ENCODE measurements at places on chromosomes 11 and 22.

GRCh38 chr11:23103416-23103815 lies 243.1 kb upstream of the CCDC179 start:
- no peak for DNase-seq

DNA sequence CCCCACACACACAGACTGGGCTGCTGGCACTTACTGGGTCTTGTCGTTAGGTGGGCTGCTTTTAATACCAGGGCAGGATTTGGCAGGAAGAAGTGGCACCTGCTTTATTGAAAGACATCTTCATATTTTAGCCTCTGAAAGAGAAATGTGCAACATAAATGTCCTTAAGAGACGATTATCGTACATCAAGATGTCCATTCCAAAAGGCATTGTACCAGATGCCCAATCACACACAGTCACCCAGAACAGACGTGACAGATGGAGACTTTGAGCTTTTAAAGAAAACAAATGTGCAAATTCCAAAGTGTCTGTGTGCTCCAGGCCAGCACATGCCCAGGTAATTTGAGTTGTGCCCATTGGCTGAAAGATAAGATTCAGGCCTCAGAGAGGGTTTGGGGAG lies 155.7 kb downstream of the RRAS2 start:
- no peak for DNase-seq

- DNase-seq, result no peak
Observed at GRCh38 chr11:5688482-5688881, 1.1 kb upstream of the TRIM22 start.

DNA sequence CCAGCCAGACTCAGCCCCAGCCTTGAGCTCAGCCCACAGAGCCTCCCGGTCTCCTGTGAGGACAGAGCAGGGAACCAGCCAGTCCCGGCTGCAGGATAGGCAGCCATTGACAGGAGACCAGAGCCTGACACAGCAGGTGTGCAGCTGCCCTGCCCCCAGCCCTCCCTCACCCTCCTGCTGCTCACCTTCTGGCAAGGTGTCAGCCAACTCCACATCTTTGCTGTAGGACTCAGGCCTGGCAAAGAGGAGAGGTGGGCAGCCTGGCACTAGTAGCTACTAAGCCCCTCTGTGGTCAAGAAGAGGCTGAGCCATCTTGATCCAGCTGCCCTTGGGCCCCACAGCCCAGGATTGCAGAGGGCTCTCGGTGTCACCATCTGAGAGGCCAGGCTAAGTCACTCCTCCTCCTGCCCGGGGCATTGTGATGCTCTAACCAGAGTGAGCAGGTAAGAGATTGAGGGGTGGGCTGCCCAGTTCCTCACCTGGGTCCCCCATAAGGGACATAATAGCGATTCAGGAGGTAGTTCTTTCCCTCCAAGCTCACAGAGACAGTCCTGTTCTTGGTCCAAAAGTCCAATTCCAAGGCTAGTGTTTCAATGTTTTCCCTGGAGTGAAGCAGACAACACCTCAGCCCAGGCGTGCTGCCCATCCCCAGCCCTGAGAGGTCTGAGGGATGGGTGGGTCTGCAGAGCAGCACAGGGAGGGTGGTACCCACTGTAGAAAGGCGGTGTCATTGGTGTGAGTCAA lies 18.6 kb downstream of the TREH start:
- DNase-seq, result no peak

DNA sequence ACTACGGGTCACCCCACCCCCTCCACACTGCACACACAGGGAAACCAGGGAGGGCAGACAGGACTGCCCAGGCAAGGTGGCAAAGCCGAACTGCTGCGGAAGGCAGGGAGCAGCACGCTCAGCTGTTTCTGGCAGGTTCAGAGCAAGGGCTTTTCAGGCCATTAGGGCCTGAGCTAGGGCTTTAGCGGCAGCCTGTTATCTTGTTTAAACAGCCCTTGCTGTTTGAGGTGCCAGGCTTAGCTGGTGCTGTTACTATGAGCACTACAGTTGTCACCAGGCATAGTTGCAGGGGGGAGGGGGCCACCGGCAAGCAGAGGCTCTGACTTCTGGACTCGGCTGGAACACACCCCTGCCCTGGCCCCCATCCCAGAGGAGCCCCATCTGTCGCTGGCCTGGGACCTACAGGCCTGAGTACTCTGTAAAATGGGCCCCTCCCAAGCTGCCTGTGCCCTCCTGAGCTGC lies 34.9 kb downstream of the RSPH14 start:
- DNase-seq, result no peak

DNA sequence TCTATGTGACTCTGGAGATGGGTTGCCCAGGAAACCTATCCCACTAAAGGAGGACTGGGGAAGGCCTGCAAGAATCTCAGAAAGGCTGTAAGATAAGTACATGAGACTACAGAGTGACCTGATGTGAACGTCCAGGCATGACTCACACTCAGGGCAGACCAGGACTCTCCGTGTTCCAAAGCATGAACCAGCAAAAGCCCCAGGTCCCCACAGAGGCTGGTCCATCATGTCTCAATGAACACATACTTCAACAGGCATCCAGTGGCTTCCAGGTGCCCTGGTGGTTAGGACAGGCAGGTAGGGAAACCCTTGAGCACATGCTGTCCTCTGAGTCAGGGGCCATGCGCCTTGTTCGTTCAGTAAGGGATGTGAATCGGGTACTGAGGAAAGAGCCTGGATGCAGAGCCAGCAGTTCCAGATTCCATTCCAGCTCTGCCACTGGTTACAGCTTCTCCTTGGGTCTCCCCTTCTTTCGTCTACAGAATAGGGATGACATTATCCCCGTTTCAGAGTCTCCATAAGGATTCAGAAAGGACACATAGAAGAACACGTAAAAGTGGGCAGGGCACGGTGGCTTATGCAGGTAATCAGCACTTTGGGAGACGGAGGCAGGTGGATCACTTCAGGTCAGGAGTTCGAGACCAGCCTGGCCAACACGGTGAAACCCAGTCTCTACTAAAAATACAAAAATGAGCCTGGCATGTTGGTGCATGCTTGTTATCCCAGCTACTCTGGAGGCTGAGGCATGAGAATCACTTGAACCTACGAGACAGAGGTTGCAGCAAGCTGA lies 129.0 kb upstream of the TEAD1 start:
- no peak for DNase-seq

GRCh38 chr11:35262056-35262455 lies 123.1 kb downstream of the CD44 start:
- DNase-seq, result no peak

- no peak for DNase-seq
Observed at GRCh38 chr11:72672597-72673238, 1.5 kb downstream of the PDE2A start.

GRCh38 chr11:77065878-77066228 lies 918 bp upstream of the CAPN5 start:
- DNase-seq, result no peak

- no peak for DNase-seq
Observed at GRCh38 chr11:73173755-73174494, 31.8 kb upstream of the FCHSD2 start.

- DNase-seq, result no peak
Observed at GRCh38 chr11:99177446-99177845, 156.7 kb downstream of the CNTN5 start.

- DNase-seq, result no peak
Observed at GRCh38 chr11:7208391-7208790, 43.3 kb upstream of the SYT9 start.

DNA sequence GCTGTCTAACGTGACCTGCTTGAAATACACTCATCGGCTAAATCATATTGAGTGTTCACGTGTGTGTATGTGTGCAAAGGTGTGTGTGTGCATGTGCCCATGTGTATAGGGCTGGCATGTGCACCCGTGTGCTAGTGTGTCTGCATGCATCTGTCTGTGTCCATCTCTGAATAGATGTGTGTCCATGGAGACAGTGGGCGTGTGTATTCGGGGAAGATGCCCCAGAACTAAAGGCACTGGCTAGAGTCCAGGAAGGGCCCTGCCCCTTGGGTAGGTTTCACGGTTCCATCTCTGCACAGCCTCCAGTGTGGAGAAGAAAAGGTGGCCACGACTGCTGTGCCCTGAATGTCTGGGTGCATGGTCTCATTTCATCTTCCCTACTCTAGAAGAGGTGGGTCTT lies 220.3 kb downstream of the MN1 start:
- DNase-seq, result no peak
